LHCN-M2 (cell line): ENCODE measurements at places on chromosomes 13 and 19.
A peak's percentile ranks its signal among the peaks of the same experiment; 100 is the strongest.

DNA sequence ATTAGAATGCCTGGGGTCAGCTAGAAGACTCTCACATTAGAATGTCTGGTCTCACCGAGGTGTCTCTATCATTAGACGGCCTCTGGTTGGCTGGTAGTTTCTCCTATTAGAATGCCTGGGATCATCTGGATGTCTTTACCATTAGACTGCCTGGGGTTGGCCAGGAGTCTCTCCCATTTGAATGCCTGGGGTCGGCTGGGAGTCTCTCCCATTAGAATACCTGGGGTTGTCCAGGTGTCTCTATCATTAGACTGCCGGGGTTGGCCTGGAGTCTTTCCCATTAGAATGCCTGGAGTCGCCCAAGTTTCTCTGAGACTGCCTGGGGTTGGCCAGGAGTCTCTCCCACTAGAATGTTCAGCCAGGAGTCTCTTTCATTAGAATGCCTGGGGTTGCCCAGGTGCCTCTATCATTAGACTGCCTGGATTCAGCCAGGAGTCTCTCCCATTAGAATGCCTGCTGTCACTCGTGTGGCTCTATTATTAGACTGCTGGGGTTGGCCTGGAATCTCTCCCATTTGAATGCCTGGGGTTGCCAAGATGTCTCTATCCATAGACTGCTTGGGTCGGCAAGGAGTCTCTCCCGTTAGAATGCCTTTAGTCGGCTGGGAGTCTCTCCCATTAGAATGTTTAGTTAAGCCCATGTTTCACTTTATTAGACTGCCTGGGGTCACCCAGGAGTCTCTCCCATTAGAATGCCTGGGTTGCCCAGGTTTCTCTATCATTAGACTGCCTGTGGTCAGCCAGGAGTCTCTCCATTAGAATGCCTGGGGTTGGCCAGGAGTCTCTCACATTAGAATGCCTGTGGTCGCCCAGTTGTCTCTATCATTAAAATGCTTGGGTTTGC, 1467.8 kb downstream of the UQCRFS1 start:
- peak; percentile 49 for DNase-seq

GRCh38 chr19:29819300-29819699, 7.5 kb downstream of the CCNE1 start:
- DNase-seq: no peak

GRCh38 chr19:6739390-6739882, at the start of gene TRIP10:
Gene TRIP10 (plus strand): TSS chr19:6739680. CDS start chr19:6739762, 82 bp downstream.
- peak; percentile 74 for DNase-seq

GRCh38 chr13:24649688-24650043, 30.5 kb upstream of the ATP12A start:
- no peak for DNase-seq

- peak; percentile 45 for DNase-seq
Observed at GRCh38 chr13:36736119-36736726, 62.4 kb downstream of the SERTM1 start.
